Aorta (tissue), 5 donors: ENCODE measurements at places on chromosomes 5 and 9.

DNA sequence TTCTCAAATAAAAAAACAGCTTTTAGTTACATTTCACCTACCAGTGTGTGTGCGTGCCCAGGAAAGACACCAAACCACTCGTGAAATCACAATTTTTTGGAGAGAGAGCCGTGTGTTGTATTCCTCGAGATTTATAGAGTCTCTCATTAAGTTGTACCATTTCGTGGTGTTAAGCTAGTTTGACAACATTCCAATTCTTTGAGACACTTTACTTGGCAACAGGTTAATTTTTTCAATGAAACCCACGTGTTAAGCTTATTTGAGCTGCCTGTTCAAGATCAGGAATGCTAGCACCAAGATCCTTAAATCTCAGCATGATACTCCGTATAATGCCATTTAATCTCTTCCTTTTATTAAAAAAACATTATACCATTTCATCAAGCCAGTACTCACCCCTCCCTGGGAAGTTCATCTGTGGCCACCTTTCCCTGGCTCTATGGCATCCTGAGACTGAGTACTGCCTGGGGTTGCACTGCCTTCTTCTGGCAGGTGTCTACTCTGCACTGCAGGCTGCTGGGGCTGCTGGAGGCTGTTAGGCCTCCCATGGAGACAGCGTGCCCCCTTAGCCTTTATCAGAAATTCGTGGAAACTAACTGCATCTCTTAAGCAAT is 143.7 kb downstream of the ARHGAP26 start:
- H3K4me3 ChIP-seq: no peak overlapping the region
- no peak overlapping the region for H3K27ac ChIP-seq
- no peak for DNase-seq
- peaks cover 9% of the 10 kb centered on the region for H3K36me3 ChIP-seq
- H3K27me3 ChIP-seq: no peaks in the 10 kb centered on the region

- H3K27me3 ChIP-seq: no peaks in the 10 kb centered on the region
- no peak for DNase-seq
- no peaks in the 10 kb centered on the region for H3K4me1 ChIP-seq
- H3K4me3 ChIP-seq: no peak overlapping the region
- no peaks in the 10 kb centered on the region for H3K36me3 ChIP-seq
Measured at GRCh38 chr5:147713550-147714295, 68.8 kb downstream of the JAKMIP2 start.

DNA sequence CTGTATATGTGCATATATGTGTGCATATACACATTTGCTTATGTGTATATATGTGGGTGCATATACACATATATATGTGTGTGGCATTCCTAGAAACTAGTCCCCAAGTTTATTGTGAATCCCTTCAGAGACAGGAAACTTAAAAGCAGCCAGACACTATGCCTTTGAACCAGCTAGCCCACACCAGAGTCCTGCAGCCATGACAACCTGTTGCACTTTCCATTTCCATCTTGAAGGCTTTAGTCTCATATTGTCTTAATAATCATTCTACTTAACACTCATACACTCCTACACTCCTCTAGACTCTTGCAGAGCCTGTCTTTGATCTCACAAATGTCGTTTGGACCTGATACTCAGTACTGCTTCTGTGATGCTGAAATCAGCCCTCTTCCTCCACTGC is 34.8 kb upstream of the CDH6 start:
- H3K4me1 ChIP-seq: no peaks in the 10 kb centered on the region
- H3K36me3 ChIP-seq: no peaks in the 10 kb centered on the region
- H3K27ac ChIP-seq: no peak overlapping the region
- no peak for DNase-seq
- no peak overlapping the region for H3K4me3 ChIP-seq

DNA sequence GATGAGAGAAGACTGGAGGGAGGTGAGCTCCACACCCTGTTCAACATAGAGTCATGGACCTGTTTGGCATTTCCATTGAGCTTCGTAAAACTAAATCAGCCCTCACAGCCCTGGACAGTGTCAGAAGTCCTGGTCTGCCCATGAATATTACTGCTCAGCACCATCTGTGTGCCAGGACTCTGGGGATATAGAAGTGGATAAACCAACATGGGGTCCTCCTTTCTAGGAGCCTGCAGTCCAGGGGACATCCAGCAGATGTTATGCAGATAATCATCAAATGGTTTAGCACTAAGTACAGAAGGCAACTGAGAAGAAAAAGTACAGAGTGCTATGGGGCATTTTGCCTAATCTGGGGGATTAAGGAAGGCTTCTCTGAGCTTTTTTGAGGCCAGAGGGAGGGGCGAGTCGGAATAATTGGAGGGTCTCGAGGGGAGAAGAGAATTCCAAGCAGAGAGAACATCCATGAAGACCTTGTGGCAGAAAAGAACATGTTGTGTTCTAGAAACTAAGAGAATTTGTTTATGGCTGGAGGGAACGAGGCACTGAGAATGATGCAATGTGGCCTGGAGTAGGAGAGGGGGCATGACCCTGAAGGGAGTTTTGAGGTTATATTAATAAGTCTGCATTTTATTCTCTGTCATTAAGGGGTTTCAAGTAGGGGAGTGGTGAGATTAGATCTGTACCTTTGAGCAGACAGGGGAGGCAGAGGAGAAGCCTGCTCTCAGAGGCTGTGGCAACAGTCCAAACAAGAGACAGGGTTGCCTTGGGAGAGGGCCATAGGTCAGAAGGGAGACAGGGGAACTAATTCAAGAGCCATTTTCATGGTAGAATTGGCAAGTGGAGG is 63.5 kb upstream of the SLC2A8 start:
- H3K27ac ChIP-seq: no peak overlapping the region
- H3K4me1 ChIP-seq: peaks cover 11% of the 10 kb centered on the region
- DNase-seq: no peak
- peaks cover 2% of the 10 kb centered on the region for H3K36me3 ChIP-seq
- no peaks in the 10 kb centered on the region for H3K27me3 ChIP-seq

DNA sequence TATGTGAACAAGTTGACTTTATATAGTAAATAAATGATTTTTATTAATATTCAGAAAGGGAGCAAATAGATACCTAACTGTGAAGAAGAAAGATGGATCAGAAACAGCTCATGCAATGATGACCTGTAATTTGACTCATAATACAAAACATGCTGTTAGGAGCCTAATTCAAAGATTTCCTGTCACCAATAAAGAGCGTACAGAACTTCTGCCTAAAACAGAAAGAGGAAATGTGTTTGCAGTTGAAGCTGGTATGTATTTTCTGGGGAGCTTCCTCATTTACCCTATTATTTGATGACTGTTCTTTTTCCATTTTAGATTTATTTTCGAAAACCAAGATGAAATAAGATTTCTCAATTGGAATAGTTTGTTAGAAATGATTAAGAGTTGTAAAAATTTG is 11.4 kb downstream of the YTHDC2 start:
- H3K36me3 ChIP-seq: no peaks in the 10 kb centered on the region
- H3K4me1 ChIP-seq: no peaks in the 10 kb centered on the region
- no peak for DNase-seq

DNA sequence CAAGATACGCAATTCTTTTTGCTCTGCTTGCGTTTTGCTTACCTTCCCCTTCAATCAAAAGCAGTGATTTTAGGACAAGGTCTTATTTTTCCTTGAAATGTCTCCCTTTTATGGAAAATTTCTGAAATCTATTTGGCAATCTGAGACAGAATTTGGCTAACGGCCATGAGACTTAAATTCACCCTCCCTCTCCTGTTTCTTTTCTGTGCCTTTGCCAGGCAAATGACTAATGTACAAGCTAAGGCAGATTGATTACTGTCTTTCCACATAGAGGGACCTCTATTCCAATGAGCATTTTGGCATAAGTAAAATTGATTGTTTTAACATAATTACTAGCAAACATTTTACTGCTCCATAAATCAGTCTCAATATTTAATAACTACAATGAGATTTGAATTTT is 31.7 kb downstream of the FAM81B start:
- H3K27ac ChIP-seq: no peak overlapping the region
- no peak for DNase-seq
- H3K27me3 ChIP-seq: no peaks in the 10 kb centered on the region
- H3K4me3 ChIP-seq: no peak overlapping the region

- no peak overlapping the region for H3K27ac ChIP-seq
- H3K27me3 ChIP-seq: no peaks in the 10 kb centered on the region
- H3K36me3 ChIP-seq: peaks cover 2% of the 10 kb centered on the region
- H3K4me1 ChIP-seq: no peaks in the 10 kb centered on the region
Measured at GRCh38 chr5:156356238-156356637, 29.3 kb downstream of the SGCD start.

- H3K36me3 ChIP-seq: no peaks in the 10 kb centered on the region
- H3K27me3 ChIP-seq: no peaks in the 10 kb centered on the region
- DNase-seq: no peak
- no peak overlapping the region for H3K4me3 ChIP-seq
- no peaks in the 10 kb centered on the region for H3K4me1 ChIP-seq
- H3K27ac ChIP-seq: no peak overlapping the region
Measured at GRCh38 chr5:6774721-6775204, 61.5 kb downstream of the TENT4A start.

- no peak overlapping the region for H3K4me3 ChIP-seq
- H3K36me3 ChIP-seq: peaks cover 13% of the 10 kb centered on the region
- DNase-seq: no peak
- H3K27ac ChIP-seq: no peak overlapping the region
Measured at GRCh38 chr5:135365281-135365680, 33.8 kb downstream of the MACROH2A1 start.

GRCh38 chr5:150781706-150782614 is 3.4 kb downstream of the SMIM3 start:
- H3K4me1 ChIP-seq: peaks cover 6% of the 10 kb centered on the region
- peak overlapping the region; percentile 85 for H3K27ac ChIP-seq
- peak; percentile 88 for DNase-seq
- no peak overlapping the region for H3K4me3 ChIP-seq
- no peaks in the 10 kb centered on the region for H3K27me3 ChIP-seq

GRCh38 chr9:81636255-81636599 is 53.1 kb downstream of the TLE1 start:
- no peak for DNase-seq
- H3K4me1 ChIP-seq: peaks cover 3% of the 10 kb centered on the region
- H3K27ac ChIP-seq: no peak overlapping the region
- H3K4me3 ChIP-seq: no peak overlapping the region
- H3K36me3 ChIP-seq: no peaks in the 10 kb centered on the region

DNA sequence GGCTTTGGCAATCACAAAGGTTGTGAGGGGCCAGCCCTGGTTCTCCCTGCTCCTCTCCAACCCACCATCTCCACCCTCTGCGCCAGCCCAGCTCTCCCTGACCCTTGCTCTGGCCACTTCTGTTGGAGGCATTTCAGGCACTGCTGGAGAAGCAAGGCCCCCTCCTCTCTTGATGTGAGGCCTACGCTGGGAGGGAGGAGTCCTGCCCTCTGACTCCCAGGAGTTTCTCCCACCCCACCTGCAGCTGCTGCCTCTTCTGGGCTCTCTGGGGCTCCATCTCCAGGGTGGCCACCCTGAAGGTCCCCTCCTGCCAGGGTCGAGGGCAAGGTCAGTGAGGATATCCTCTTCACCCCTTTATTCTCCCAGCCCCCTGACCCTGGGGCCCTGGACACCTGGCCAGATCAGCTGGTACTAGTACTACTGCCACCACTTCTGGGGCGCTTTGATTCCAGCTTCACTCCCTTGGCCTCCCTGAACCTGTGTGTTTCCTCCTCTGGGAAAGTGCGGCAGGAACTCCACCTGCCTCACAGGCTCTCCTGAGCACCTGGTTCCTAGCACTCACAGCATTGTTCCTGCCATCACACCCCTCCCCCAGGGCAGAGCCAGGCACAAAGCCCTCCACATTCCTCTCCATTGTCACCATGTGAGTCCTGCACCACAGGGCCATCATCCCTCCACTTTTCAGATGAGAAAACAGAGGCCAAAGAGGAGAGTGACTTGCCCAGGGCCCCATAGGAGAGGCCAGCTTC is 23.8 kb upstream of the TDRD7 start:
- H3K4me1 ChIP-seq: no peaks in the 10 kb centered on the region
- no peak overlapping the region for H3K27ac ChIP-seq
- no peaks in the 10 kb centered on the region for H3K27me3 ChIP-seq
- no peaks in the 10 kb centered on the region for H3K36me3 ChIP-seq
- no peak overlapping the region for H3K4me3 ChIP-seq
- no peak for DNase-seq

DNA sequence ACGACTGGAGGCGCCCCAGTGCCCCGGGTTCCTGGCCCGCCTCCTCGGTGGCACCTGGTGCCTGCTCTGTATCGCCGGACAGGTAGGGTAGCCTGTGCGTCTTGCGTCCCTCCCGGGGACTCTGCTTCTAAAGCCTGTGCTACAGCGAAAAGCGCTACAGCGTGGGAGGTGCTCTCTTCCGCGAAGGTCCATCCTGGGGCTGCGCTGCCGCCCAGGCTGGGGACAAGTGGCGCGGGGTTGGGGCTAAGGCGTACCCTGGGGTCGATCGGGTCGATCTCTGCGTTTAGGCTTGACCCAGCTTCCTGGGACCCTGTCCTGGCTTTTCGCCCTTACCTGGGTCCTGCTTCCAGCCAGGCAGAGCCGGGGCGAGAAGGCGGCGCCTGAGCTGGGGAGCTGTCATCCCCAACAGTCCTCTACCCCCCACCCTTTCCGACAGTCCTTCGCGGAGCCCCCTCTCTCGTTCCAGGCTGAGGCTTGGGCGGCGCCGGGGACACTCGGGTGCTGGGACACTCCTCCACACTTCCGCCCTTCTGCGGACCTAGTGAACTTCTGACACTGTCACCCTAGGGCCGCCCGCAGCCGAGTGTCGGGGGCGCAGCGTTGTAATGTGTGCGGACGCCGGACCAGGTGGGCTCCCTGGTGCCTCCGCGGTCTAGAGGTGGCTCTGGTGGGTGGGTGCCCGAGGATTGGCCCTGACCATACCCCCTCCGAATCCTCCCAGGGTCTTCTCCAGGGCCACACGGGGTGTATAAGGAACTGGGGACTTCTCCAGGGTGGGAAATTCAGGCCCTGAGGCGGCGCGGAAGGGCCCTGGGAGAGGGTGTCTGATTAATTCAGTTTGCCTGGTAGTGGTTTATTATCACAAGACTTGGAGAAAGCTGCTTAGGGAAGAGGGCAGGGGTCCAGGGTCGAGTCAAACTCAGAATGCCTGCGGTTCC is 328.2 kb downstream of the SH3GL2 start:
- no peaks in the 10 kb centered on the region for H3K4me1 ChIP-seq
- no peaks in the 10 kb centered on the region for H3K27me3 ChIP-seq
- no peaks in the 10 kb centered on the region for H3K36me3 ChIP-seq
- H3K27ac ChIP-seq: peak overlapping the region; percentile 20
- H3K4me3 ChIP-seq: peak overlapping the region; percentile 76
- DNase-seq: peak; percentile 51

GRCh38 chr5:4230786-4231641 is 635.4 kb downstream of the IRX1 start:
- no peaks in the 10 kb centered on the region for H3K4me1 ChIP-seq
- no peak overlapping the region for H3K4me3 ChIP-seq
- no peak for DNase-seq
- H3K27me3 ChIP-seq: no peaks in the 10 kb centered on the region

- H3K27ac ChIP-seq: no peak overlapping the region
- H3K4me1 ChIP-seq: no peaks in the 10 kb centered on the region
- no peak overlapping the region for H3K4me3 ChIP-seq
- no peaks in the 10 kb centered on the region for H3K27me3 ChIP-seq
- no peak for DNase-seq
- H3K36me3 ChIP-seq: no peaks in the 10 kb centered on the region
Measured at GRCh38 chr9:20014168-20014567, 225.3 kb upstream of the SLC24A2 start.
